K562 (cell line): ENCODE measurements at places on chromosomes 13 and 19.

GRCh38 chr13:24129914-24130774 is 30.4 kb upstream of the SPATA13 start:
- no peak for DNase-seq

DNA sequence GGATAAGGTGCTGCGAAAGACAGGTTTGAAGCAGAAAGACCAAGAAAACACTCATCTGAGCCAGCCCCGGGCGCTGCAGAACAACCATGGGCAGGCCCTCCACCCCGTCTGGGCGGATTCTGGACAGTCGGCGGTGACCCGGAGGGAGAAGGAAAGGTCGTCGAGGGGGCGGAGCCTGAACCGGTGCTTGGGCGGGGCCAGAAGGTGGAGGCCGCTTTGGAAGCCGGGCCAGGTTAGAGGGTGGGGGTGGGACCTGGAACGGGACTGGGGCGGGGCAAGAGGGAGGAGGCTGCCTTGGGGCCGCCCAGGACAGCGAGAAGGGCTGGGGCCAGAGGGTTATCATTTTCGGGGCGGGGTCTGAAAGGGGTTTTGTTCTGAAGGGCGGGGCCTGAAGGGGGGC is 5.0 kb upstream of the ZNF765 start:
- peak; percentile 44 for DNase-seq

DNA sequence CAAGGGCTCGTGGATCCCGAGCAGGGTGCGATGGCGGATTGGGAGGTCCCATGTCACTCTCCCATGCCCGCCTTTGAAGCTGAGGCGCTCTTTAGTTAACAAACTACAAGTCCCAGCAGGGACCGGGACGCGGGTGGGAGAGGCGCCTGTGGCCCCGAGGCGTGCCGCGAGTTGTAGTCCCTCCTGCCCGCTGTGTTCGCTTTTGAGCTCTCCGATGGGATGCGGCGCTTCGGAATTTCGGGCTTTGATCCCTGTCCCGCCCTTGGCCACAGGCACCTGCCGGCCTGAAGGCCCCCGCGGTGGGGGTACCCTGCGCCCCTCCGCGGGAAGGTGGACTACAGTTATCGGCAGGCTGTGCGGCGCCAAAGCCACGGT is 11.0 kb downstream of the CYTH2 start:
- DNase-seq: no peak

GRCh38 chr13:80307401-80307987 is 33.4 kb downstream of the SPRY2 start:
- no peak for DNase-seq

- peak; percentile 57 for DNase-seq
These were observed 28.0 kb upstream of the KBTBD7 start for GRCh38 chr13:41222259-41222852.

DNA sequence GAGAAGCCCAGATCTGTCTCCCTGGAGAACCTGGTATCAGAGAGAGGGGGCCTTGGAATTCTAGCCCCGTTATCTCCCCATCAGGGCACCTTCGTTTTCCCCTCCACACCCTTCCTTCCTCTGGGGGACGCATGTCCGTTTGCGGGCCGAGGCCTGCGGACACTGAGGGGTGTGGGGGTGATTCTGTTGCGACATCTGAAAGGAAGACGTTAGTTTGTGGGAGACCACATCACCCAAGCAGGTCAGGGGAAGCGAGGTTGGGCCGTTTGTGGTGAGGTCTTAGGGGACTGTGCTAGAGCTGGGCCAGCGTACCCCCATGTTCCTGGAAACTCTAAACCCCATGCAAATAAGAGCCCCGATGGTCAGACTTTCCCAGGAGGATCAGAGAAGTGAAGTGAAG is 3.7 kb upstream of the HSH2D start:
- DNase-seq: no peak

GRCh38 chr19:998064-998463 is 2.2 kb upstream of the GRIN3B start:
- DNase-seq: no peak

GRCh38 chr19:28794301-28794700 is 418.6 kb downstream of the UQCRFS1 start:
- DNase-seq: no peak

GRCh38 chr13:109873351-109874123 is 87.2 kb upstream of the IRS2 start:
- no peak for DNase-seq

DNA sequence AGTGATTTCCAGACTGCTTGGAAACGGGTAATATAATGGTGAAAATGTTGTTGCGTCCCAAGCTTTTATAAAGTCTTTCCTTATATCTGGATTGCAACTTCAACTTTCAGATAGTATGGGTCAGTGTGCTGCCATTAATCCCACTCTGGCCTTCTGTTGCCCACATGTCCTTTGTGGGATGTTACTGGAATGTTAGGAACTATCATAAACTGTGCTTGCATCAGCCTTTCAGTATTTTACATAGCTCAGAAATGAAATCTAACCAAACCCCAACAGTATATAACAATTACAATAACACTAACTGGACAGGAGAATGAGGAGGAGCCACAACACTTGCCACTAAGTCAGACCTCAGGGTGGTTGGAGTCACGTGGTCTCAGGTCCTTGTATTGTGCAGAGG is 78.9 kb downstream of the LNX2 start:
- DNase-seq: no peak

- no peak for DNase-seq
These were observed 142.7 kb downstream of the USP12 start for GRCh38 chr13:27028683-27029480.

DNA sequence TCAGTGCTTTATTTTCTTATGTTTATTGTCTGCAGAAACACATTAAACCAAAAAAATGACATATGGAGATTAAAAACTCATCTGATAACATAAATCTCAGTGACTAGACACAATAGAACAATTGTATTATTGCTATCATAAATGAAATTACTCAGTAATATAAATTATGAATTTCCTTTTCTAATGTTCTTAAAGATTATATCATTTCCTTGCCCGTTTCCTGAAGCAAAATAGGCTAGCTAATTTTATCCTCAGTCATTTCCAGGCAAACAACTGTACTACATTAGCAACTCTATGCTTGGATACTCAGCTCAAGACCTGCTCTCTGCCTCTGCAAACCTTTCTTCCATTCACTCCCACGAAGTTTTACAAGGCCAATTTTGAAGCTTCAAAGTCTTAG is 61.2 kb downstream of the RFC3 start:
- no peak for DNase-seq

DNA sequence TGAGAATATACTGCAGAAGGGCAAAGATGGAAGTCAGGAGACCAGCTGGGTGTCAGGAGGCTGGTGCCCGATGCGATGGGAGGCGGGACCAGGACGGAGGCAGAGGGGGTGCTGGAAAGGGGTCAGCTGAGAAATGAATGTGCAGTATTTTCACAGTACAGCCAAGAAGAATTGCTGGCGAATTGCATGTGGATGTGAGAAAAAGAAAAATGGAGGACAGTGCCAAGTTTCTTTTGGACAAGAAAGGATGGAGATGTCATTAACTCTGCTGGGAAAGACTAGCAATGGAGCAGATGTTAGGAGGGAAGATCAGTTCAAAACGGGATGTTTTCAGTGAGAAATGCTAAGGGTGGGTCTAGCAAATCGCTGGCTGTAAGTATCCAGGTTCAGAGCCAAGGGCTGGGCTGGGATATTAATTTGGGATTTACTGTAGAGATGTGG is 7.0 kb downstream of the CRYL1 start:
- no peak for DNase-seq

- DNase-seq: no peak
These were observed 343.9 kb downstream of the PCDH9 start for GRCh38 chr13:66886264-66886663.

GRCh38 chr13:89791971-89792630 is 1555.4 kb upstream of the MIR17HG start:
- DNase-seq: peak; percentile 8

DNA sequence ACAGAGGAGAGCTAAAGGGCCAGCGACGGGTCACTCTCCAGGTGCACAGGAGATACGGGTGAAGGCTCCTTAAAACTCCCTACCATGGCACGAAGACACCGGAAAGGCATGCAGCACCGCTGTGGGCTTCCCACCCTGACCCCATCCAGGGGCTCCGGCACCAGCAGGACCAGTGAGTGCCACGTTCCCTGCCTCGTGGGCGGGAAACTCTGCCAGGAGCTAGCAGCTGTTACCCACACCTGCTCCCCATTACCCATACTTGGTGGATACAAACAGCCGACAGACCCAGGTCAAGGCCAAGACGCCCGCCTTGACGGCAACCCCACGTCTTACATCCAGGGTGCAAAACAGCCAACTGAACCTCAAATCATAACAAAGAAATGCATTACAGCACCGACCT is 56.7 kb downstream of the GNG7 start:
- DNase-seq: no peak

DNA sequence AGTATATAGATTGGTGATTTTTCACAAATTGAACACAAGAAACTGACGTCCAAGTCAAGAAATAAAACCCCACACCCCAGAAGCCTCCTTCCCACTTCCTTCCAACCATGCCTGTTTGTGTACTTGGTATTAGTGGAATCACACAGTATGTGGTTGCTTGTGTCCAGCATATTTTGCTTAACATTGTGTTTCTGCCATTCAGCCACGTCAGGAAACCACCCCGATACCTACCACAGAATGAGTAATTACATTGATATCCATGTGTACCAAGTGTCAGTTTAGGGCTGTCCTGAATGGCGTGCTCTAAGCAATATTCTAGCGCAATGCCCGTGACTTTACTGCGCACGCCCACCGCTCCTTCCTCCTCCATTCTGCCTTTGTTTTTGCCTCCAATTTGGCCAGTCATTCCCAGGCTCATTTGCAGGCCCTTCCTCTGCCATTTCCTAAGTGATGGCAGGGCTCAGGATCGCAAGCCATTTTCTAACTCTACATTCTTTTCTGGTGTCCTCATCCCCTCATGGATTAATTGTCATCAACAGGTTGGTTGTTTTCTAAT is 25.9 kb upstream of the MPHOSPH8 start:
- DNase-seq: no peak

DNA sequence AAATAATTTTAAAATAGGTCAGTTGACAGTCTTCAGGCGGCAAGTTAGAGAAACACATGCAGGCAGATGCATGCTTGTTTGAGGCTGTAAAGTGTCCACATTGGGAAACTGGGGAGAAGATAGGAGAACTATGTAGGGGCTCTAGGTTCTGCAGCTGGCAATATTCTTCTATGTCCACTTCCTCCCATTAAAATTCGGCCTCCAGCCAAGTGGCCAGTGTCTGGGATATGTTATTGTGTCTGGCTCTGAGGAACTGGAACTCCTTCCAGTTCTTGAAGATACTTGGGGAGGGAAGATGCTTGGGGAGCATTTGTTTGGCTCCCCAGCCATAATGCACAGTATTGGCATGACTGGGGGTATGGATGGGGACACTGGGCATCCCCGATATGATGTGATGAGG is 20.9 kb upstream of the KLF2 start:
- no peak for DNase-seq

DNA sequence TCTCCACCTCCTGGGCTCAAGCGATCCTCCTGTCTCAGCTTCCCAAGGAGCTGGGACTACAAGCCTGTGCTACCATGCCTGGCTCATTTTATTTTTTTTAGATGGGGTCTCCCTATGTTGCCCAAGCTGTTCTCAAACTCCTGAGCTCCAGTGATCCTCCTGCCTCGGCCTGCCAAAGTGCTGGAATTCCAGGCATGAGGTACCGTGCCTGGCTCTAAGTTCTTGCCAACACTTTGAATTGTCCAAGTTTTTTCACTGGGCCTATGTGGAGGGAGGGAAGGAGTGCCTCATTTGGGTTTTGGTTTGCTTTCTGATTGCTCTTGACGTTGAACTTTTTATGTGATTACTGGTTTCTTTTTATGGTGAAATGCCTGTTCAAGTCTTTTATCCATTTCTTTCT is 4.4 kb upstream of the UNC13A start:
- DNase-seq: no peak

GRCh38 chr13:25394402-25395060 is 22.8 kb downstream of the ATP8A2 start:
- peak; percentile 76 for DNase-seq

GRCh38 chr13:22099585-22099984 is 428.7 kb downstream of the FGF9 start:
- no peak for DNase-seq

DNA sequence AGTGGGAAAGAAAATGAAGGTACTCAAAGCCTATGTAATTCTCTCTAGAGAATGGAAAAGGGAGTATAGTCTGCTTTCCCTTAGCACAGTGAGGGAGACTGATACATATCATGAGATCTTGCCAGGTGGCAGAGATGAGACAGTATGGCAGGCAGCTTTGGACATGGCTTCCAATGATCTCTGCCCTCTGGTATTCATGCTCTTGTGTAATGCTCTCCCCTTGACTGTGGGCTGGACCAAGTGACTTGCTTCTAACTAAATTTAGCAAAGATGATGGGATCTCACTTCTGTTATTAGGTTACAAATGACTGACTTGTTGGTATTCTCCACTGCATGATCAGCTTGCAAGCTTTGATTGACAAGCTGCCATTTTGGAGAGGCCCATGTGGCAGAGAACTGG is 10.2 kb downstream of the ZNF132 start:
- no peak for DNase-seq

DNA sequence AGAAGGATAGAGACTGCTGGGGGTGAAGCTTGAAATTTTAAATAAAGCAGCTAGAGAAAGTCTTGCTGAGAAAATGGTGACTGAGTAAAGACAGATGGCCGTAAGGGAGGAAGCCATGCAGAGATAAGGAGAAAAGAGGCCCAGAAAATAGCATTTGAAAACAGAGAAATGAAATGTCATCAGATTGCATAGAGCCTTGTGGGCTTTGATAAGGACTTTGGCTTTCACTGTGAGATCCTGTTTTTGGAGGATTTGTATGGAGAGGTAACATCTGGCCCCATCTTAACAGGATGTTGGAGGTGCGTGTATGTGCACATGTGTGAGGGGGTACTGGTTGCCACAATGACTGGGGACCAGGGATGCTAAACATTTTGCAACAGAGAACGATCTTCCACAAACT is 19.5 kb upstream of the ATP8A2 start:
- DNase-seq: peak; percentile 26

- no peak for DNase-seq
These were observed 851 bp downstream of the FBXO46 start for GRCh38 chr19:45729800-45730290.

- peak; percentile 83 for DNase-seq
These were observed 813 bp downstream of the ZNF296 start for GRCh38 chr19:45075301-45076028.

DNA sequence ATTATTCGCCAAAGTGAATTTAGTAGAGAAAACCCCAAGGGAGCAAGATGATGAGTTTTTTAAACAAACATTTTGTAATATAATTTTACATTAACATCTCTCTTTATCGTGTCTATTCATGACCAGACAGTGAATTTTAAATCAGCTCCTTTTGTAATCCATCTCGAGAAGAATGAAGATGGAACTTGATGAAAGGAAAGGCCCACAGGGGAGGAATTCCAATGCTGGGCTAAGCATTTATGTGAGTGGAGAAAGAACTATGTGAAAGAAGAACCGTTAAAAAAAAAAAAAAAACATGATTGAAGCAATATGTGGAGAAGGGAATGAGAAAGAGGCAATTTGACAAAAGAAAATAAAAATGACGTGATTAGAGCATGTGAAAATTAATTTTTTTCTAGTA is 170.6 kb downstream of the KCTD12 start:
- DNase-seq: no peak

- no peak for DNase-seq
These were observed 12.8 kb downstream of the ANKRD27 start for GRCh38 chr19:32662186-32662585.

- peak; percentile 63 for DNase-seq
These were observed 5.8 kb downstream of the MLLT1 start for GRCh38 chr19:6273701-6274601.

GRCh38 chr19:38730731-38731589 is 13.3 kb downstream of the CAPN12 start:
- DNase-seq: no peak

GRCh38 chr13:45356966-45357672 is 16.1 kb upstream of the TPT1 start:
- no peak for DNase-seq
